ENCODE measurements at places on chromosomes 4 and X. TPM values are rescaled to one million over a fixed set of nuclear protein-coding genes. Genes with fewer than 3 reads are reported as not detected.

The CYLC1 gene
- total RNA-seq: not detected

The F8A2 gene
- not detected for total RNA-seq

The PAGE1 gene
- not detected for total RNA-seq

The CCDC110 gene
- total RNA-seq: 0.20 TPM

The MAPK10 gene
- total RNA-seq: 3.9 TPM

The FREM3 gene
- total RNA-seq: not detected

The TLL1 gene
- under 0.01 TPM for total RNA-seq

The MAGED4 gene
- 17.0 TPM for total RNA-seq

The SSX1 gene
- not detected for total RNA-seq
